ENCODE measurements at places on chromosomes 6 and 20.

GRCh38 chr20:62063981-62064769 is 1.5 kb downstream of the TAF4 start:
- no peak for DNase-seq

DNA sequence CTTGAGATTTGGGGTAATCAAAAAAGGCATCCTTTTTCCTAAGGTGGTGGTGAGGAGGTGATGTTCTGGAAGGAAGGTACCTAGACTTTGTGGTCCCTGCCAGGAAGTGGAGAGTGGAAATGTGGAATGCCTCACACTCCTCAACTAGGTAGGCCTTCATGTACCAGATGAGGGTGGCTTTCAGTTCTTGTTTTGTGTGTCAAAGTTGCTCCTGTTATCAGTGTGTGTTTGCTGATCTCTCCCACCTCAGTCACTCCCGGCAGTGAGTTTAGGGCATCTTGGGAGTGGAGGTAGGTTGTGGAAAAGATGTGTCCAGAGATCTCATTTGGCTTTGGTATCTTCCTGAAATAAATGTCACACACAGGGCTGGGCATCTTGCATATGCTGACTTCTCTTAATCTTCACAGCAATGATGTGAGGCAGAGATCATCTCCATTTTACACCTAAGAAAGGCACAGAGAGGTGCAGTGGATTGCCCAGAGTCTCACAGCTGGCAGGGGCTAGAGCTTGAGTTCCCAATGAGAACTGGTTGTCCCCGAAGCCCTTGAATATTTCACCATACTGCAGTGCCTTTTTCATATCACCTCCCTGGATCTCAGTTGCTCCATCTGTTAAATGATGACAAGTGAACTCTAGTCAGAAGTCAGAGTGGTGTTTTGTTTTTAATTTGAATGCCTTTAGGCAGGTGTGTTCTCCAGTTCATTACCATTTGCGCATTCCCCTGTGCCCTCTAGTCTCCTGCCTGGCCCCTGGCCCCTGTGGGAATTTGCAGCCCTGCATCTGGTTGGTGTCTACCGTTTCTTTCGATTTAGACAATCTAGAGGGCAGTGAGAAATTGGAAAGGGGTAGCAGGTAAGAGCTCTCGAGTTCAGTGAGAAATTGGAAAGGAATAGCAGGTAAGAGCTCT is 2.9 kb downstream of the PKIG start:
- no peak for DNase-seq

- no peak for DNase-seq
Observed at GRCh38 chr6:138035070-138035469, 72.1 kb downstream of the PERP start.

DNA sequence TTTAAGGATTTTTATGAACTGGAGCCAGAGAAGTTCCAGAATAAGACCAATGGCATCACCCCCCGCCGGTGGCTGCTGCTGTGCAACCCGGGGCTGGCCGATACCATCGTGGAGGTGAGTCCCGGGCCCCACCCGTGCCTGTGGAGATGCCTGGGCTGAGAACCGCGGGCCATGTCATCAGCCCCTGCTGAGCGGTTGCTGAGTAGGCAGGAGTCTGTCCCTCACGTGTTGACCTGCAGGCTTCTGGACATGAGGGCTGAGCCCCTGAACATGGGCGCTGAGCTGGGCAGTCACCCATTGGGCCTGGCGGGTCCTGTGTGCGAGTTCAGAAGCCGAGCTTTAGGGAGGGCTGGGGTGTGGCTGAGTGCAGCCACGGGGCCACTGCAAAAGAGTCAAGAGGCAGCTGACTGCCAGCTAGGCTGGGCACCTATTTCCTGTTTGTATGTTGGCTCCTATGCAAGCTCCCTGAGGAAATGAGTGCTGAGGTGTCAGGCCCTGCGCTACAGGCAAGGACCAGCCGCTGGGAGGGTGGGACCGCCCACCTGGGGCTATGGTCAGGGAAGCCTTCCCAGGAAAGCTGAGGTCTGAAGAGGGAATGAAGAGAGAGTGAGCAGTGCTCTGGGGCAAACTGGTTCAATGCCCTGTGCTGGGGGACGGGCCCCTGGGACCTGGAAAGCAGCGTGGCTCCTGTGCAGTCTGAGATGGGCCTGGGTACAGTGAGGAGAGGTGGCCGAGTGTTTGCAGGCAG is 34.3 kb downstream of the PYGB start:
- no peak for DNase-seq

DNA sequence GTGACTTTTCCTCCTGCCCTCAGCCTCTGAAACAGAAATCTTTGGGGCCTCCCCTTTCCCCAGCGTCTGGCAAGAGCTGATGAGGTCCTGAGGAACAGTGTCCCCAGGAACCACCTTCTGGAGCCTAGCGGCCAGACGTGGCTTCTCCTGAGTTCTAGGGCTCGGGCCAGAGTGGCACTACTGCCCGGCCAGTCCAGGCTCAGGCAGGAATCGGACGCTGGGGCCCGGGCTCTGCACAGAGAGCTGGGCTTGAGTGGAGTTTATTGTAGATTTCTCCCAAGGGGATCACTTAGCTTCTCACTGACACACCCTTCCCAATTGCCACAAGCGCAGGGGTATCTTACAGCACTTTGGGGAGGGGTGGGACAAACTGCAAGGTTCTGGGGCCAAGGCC is 20.2 kb downstream of the SDCBP2 start:
- DNase-seq, result no peak

GRCh38 chr6:141105481-141105880 is 1027.2 kb upstream of the GJE1 start:
- DNase-seq, result no peak

- no peak for DNase-seq
Observed at GRCh38 chr6:156647991-156648390, 129.2 kb upstream of the ARID1B start.

GRCh38 chr6:139117734-139118133 is 17.1 kb upstream of the HECA start:
- no peak for DNase-seq

DNA sequence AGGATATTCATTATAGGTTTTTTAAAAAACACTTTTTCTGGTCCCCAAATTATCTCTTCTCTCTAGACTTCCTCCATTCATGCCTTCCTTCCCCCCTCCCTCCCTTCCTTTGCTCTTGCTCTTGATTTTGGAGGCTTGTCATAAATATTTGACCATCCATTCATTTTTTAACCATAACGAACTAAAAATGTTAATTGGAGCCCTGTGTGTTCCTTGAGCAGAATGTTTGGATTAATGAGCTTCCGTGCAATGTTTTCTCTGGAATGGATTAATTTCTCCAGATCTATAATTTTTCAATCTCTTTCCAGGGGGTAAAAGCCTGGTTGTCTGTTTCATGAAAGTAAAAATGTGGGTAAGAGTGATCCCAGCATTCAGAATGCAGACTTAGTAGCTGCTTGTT is 155.5 kb downstream of the ESR1 start:
- DNase-seq, result no peak

GRCh38 chr6:163459007-163459406 is 44.5 kb downstream of the QKI start:
- DNase-seq, result no peak

DNA sequence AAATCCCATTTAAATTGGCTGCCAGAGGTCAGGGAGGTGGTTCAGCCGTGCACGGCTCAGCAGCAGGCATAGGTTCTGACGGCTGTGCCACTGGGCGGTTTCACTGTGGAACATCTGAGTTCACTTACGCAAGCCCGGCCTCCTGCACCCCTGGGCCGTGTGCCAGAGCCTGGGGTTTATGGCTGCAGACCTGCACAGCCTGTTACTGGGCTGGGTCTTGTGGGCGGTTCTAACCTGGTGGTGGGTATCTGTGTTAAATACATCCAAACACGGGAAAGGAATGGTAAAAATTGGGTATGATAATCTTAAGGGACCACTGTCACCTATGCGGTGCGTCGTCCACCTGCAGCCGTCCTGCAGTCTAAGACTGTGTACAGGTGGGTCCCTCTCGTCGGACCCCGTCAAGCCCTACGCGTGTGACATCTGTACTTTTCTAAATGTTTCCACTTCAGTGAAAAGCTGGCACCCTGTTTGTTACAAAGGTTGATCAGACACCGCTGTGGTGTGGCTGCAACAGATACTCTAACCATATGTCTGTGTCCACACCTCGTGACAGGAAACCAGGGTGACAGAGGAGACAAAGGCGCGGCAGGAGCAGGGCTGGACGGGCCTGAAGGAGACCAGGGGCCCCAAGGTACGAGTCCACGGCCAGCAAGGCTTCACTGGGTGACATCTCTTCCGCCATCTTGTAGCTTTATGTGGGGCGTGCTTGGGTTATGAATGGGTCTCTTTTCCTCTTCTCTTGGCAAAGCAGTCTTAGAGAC is 21.5 kb downstream of the COL9A3 start:
- no peak for DNase-seq

DNA sequence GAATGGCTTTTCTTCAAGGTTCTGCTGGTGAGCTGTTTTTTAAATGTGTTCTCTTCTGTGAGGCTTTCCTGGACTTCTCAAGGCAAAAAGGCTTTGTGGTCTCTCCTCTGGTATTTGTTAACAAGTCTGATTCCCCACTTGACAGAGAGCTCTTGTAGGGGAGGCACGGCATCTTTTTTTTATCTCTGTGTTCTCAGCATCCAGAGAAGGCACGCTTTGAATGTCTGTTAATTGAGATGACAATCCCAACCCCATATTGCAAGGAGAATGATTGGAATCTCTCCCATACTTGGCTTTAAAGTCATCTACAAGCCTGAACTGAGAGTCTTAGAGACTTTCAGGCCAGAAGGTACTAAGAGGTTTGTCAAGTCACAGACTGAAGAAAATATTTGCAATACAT is 22.6 kb downstream of the EDN1 start:
- no peak for DNase-seq

GRCh38 chr20:60062431-60063047 is 104.3 kb downstream of the CDH26 start:
- DNase-seq, result no peak

GRCh38 chr6:157019733-157020132 is 242.6 kb downstream of the ARID1B start:
- no peak for DNase-seq

GRCh38 chr6:156310701-156311100 is 466.5 kb upstream of the ARID1B start:
- no peak for DNase-seq

DNA sequence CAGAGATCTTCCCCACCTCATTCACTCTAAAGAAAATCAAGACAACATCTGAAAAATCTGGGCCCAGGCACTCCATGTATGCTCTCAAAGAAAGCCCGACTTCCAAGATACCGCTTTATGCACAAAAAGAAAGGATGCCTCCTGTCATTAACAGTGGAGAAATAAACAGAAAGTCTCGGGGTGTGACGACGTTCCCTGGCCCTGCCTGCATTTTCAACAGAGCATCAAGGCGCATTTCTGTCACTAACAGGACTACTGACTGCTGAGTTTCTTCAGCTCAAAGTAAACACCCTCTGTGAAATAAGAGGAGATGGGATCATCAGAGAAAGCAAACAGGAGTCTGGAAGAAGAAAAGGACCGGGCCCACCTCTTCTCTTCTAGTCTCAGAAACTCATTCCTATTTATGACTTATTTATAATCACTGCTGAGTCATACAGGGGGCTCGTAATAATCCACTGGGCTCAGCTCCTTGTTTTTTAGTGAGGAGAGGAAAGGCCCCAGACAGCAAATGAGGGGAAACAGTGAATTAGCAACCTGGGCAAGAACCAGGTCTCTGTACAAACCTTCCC is 99.7 kb downstream of the ZMYND8 start:
- DNase-seq, result no peak

DNA sequence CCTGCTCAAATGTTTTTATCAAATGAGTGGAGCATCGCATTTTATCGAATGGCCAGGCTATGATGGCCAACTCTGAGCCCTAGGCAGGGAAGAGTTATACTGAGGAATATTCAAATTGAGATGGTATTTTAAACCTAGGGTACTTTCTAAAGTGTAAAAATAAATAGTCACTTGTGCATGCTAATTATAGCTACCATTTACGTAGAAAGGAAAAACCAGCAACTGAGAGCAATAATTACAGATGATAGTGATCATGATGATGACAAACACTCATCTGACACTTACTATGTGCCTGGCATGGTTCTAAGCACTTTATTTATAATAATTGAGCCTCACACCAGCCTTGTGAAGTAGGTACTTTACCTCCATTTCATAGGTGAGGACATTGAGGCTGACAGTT is 455.7 kb downstream of the CD83 start:
- DNase-seq, result no peak

DNA sequence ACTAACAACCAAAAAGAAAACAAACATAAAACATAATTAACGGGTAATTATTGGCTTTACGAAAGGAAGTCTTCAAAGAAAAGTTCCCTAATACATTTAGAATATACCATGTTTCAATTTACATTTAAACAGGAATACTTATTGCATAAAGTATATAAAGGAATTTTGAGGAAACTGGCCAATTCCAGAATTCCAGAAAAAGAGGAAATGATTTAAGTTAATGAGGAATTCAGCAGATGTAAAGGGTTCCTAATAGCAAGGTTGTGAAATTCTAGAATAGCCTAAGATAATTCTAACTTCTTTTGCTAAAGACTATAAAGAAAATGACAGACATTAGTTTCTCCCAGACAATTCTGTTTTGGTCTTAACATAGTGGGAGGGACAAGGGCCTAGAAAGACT is 35.0 kb downstream of the DTNBP1 start:
- no peak for DNase-seq

DNA sequence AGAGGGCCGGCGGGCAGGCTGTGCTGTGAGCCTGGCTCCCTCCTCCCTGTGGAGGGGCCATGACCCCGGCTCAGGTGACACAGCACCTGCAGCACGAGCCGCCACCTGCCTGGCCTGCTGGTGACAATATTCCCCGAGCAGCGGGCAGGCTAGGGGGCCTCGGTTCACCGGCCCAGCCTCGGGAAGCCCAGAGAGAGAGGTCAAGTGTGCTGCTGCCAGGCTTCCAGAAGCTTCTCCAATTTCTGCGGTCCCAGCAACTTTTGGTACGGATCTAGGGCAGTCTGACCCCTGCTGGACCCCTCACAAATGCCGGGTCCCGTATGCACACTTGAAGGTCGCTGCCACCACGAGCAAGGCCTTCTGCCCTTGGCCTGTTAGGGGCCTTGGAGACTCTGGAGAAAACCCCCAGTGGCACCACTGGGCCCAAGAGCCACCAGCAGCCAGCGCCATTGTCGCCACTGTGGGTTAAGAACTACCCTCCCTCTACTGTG is 38.6 kb upstream of the NOL4L start:
- DNase-seq, result no peak

DNA sequence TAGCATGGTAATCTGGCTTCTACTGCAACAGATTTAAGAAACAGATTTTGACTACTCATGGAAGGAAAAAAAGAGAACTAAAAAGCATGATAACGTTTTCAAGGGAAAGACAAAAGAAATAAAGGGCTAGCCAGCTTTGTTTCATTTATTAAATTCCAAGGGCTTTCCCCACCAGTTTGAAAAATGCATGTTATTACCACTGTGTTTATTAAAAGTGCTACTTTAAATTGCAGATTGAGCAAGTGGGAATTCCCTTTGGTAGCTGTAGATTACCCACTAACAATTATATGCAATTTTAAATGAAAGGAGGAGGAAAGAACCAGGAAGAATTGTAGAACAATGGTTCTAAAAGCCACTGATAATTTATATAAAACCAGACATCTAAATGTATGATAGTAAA is 40.6 kb upstream of the NHSL1 start:
- DNase-seq, result no peak

DNA sequence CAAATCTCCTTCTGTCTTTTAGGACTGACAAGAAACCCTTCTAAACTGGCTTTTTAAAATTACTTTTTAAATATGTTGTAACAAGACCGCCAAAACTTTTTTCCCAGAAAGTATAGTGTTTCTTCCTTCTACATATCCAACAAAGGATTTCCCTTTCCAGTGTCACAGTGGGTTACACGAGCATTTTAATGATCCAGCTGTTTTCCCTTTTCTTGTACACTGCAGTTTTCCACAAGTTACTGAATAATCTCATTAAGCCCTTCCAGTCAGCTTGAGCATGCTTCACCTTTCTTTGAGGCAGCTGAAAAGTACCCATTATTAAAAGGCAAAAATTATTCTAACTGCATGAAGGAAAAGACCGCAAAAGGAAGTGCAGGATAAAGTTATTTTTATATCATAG is 48.6 kb downstream of the CD24 start:
- no peak for DNase-seq

All from T-helper 1 cell (primary cell).